ENCODE measurements at places on chromosomes 16 and 17.

DNA sequence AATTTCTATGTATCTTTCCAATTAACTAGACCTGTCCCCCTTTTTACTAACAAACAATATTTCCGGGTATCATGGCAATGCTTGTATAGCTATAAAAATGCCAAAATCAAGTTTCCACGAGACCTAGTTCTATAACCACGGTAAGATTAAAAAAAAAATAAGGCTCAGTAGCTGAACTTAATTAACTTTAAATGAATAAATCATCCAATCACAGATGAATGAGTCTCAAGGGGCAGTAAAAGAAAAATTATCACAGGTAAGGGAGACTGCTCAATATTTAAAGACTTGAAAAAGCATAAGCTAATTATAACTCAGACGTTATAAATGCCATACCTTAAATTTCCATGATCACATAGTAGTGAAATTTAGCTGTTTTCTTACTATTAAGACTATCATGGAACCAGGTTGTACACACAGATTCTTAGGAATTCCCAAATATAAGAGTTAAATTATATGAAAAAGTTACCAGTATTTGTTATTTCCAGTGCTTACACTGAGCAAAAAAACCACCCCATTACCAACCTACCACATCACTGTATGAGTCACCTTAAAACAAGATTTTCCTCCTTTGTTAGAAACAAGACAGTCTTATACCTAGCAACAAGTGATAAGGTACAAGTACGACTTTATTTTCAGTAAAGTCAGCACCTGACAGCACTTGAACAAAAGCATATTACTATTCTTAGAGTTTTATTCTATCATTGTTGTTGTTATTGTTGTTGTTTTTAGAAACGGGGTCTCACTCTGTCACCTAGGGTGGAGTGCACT is 20.6 kb downstream of the SSH2 start:
- DNase-seq = no peak

GRCh38 chr17:45345246-45345553 is 28.4 kb upstream of the MAP3K14 start:
- no peak for DNase-seq

GRCh38 chr16:20740007-20740883 is 1.4 kb downstream of the THUMPD1 start:
- DNase-seq = no peak

GRCh38 chr16:2473999-2474876 is 689 bp upstream of the TBC1D24 start:
- DNase-seq = no peak

- DNase-seq = no peak
Measured at GRCh38 chr16:87955302-87956097, 4.3 kb downstream of the BANP start.

DNA sequence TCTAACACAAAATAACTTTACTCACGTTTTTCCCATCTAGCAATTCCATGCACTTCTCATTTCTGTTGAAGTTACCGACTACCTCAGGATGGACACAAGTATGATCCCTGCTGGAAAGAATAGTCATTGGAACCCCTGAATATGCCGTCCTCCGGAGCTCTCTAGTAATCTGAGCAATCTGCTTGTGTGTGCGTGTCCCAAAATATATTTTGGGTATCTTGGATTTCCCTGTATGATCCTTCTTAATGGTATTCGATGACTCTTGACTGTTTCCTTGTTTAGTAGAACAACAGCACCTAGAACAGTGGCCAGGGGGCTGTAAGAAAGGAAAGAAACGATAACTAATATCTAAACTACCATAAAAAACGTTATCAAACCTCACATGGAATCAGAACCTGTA is 54.9 kb downstream of the BRIP1 start:
- DNase-seq = no peak

DNA sequence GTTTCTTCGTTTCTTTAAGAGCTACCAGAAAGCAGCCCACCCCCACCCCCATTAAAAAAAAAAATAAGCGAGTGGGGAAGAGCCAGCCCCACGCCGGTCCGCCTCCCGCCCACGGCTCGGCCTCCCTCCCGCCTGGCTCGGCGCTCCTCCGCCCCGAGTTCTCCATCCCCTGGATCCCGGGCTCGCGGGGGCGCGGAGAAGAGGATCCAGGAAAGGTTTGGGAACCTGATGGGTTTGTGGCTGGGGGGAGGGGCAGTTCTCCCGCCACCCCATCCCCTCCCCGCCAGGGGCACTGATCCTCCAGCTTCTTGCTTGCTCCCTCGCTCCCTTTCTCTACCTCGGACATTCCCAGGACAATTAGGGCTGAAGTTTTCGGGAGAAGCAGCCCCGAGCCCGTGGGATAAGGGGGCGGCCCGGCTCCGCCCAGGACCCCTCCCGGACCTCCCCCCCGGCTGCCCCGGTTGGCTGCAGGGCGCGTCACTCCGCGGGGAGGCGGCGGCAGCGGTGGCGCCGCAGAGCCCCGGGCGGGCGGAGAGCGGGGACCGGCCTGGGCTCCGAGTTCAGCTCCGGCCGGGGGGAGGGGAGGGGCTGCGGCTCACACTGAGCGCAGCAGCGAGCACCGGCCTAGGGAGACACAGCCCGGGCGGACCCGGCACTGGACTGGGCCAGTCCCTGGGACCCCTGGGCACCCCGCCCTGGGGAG is 1.0 kb upstream of the SALL1 start:
- no peak for DNase-seq

DNA sequence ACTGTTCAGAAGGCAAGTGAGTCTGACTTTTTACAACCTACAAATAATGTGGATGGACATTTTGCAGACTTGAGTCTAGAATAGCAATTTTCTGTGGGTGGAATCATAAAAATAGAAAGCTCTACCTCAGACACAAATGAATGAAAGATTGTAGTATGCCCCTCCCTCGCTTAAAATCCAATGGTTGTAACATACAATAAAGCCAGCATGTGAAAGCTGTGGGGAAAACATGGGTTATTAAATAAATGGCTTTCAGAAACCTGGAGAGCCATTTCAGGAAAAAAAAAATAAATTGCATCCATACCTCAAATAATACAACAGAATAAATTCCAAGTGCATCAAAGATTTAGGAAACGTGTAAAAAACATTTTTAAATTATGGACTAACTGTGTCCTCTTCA is 123.1 kb upstream of the MON1B start:
- DNase-seq = no peak

GRCh38 chr16:4487955-4488498 is 11.8 kb downstream of the HMOX2 start:
- DNase-seq = no peak

GRCh38 chr17:65041518-65041917 is 15.0 kb downstream of the GNA13 start:
- DNase-seq = no peak

- no peak for DNase-seq
Measured at GRCh38 chr16:69363281-69363717, 11.7 kb upstream of the TMED6 start.

GRCh38 chr16:81616321-81617020 is 162.6 kb upstream of the PLCG2 start:
- no peak for DNase-seq

DNA sequence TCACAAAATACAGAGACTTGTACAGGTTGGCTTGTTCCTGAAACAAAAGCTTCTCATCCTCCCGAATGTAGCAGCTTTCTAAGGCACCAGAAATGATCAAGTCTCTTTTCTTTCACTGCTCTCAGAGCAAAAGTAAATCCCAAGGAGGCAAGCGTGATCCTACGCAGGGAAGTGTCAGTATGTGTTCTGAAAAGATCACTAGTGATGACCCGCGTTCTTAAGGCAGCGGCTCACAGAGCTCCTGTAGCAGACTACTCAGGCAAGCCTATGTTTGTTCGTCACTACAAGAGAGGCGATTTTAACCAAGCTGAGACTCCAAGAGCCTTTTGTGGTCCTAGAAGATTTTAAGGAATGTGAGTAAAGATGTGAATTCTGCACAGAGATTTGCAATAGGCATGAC is 34.5 kb downstream of the WIPI1 start:
- no peak for DNase-seq

DNA sequence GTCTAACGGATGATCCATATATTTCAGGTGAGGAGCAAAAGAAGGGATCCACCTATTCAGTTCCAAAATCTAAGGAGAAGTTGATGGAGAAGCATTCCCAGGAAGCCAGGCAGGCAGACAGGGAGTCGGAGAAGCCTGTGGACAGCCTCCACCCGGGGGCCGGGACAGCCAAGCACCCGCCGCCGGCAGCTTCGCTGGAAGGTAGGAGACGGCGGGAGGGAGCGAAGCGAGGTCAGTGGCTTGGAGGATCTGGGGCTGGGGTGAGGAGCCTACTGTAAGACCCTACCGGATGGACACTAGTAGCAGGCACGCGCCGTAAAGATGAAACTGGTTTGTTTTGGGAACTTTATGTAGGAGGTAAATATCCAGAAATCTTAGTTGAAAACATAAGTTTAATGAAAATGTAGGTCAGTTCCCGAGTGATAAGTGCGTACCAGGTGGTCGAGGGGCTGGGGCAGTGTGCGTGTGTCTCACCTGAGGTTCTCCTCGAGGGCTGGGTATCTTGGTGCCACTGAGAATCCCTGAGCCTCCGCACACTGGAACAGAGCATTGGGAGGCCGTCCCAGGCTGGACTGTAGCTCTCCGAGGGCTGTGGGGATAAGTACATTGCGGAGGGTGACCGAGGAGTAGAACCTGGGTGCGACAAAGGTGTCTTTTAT is 714 bp downstream of the SPATA33 start:
- no peak for DNase-seq

DNA sequence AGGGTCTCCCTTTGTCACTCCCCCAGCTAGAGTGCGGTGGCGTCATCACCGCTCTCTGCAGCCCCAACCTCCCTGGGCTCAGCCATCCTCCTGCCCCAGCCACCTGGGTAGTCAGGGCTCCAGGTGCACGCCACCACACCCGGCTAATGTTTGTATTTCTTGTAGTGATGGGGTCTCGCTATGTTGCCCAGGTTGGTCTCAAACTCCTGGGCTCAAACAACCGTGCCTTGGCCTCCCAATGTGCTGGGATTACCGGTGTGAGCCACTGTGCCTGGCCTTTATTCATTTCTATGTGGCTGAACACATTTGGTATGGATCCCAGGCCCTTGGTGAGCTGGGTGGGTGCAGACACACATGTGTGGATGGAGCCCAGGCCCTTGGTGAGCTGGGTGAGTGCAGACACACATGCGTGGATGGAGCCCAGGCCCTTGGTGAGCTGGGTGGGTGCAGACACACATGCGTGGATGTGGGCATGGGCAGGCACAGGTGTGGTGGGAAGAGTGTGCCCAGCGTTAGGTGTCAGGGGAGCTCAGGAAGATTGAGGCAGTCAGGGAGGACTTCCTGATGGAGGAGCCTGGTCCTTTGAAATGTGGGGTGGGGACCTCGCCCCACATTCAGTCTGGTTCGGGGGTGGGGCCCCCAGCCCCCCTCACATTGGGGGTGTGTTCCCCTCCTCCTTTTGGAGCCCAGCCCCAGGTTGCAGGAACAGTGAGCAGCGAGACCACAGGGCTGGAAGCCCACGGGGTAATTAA is 37.1 kb downstream of the SOX8 start:
- no peak for DNase-seq

GRCh38 chr16:50821586-50821985 is 79.7 kb downstream of the CYLD start:
- no peak for DNase-seq

- DNase-seq = no peak
Measured at GRCh38 chr16:67446968-67447507, 16.1 kb downstream of the HSD11B2 start.

DNA sequence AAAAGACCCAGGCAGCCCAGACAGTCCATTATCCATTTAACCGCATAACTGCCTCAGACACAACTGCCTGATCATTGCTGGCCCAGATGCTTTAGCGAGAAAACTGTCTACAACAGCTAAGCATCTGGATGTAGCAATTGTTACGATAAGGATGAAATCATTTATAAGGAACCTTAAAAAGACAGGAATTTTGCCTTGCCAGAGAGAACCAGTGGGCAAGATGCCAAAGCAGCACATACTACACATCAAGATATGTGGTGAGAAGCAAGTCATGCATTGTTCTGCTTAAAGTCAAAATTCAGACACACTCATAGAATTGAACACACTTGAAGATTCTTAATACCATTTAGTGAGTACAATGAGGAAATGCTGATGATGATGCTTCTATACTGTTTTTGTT is 1525.3 kb downstream of the CDH8 start:
- peak; percentile 3 for DNase-seq

GRCh38 chr17:29589524-29590410 is at the start of gene GIT1:
Gene GIT1, minus strand, starts transcription at chr17:29589648. Its CDS starts 270 bp downstream, at chr17:29589378.
- DNase-seq = no peak

- DNase-seq = no peak
Measured at GRCh38 chr17:47117386-47117785, 71.7 kb downstream of the CDC27 start.

GRCh38 chr17:40448639-40449261 is 5.5 kb downstream of the IGFBP4 start:
- no peak for DNase-seq

GRCh38 chr17:27755706-27756466 is 44.4 kb downstream of the NOS2 start:
- DNase-seq = no peak

- no peak for DNase-seq
Measured at GRCh38 chr16:3762107-3762750, 44.9 kb upstream of the TRAP1 start.

DNA sequence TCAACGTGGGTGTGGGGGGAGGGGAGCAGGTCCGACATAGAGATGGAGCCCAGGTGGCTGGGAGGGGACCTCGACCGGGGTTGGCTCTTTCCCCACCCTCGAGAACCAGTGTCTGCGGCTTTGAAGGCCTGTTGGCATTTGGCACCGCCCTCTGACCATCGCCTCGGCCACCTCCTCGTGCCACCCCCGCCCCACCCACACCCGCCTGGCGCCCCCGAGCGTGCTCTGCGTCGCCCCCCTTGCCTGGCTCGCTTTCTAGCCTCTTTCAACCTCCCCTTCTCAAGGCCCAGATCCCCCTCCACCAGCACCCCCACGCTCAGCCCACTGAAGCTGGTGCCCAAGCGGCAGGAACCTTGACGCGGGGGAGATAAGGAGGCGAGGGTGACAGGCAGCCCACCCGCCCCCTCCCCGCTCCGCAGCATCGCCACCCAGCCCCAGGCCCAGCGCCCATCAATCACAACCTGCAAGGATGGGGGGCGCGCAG is 619 bp downstream of the CACNB1 start:
- no peak for DNase-seq

GRCh38 chr17:29149431-29150064 is 30.6 kb downstream of the MYO18A start:
- no peak for DNase-seq

- DNase-seq = no peak
Measured at GRCh38 chr17:74326506-74326905, 480 bp downstream of the KIF19 start.

- DNase-seq = no peak
Measured at GRCh38 chr17:21210411-21211076, 3.4 kb downstream of the TMEM11 start.

DNA sequence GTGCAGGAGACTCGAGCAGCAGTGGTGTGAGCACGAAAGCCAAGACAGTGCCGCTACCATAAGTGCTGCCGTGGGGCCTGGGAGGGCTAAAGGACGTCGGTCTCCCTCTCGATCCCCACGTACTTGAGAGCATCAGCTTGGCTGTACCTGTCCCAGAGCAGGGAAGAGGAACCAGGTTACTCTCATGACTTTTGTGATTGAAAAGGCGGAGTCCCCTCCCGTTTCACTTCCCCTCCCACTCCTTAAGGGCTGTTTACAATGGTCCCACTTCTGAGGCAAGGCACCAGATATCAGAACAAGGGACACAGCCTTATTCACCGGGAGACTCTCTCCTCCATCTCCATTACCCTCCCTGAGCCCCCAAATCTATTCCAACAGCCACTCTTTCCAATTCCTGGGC is 20.1 kb downstream of the CNTNAP1 start:
- no peak for DNase-seq

Data from HS-27A (cell line).